ENCODE measurements at places on chromosomes 3 and 15.

DNA sequence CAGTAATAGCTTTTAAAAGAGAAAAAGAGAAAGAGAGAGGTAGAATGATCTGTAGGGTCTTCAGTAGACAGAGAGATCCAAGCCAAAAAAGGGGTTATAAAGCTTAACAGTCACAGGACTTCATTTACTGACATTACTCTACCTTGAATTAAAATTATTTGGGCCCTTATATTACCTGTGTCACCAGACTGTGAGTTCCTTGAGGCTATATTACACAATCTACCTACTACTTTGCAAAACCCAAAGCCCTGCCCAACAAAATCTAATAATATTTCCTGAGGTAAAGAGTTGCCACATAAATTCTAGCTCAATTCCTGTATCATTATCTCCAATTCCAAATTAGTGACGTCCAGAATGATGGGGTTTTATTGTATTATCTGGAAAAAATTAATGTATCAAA, 1.9 kb downstream of the UBR1 start:
- no peak for DNase-seq

- no peak for DNase-seq
These were observed 80.5 kb upstream of the SETMAR start for GRCh38 chr3:4222574-4223175.

- DNase-seq: no peak
These were observed 250.8 kb downstream of the RBMS3 start for GRCh38 chr3:29531644-29532043.

- DNase-seq: no peak
These were observed 38.7 kb downstream of the FAM174B start for GRCh38 chr15:92616621-92617548.

GRCh38 chr15:83225449-83225848, 17.8 kb upstream of the HDGFL3 start:
- DNase-seq: no peak

DNA sequence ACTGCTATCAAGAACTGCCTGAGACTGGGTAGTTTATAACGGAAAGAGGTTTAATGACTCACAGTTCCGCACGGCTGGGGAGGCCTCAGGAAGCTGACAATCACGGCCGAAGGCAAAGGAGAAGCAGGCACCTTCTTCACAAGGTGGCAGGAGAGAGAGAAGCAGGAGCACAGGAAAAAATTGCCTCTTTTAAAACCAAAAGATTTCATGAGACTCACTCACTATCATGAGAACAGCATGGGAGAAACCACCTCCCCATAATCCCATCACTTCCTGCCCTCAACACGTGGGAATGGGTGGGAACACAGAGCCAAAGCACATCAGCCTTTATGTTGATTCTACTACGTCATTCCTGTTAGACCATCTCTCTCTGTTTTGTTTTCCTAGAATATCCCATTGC, 650.9 kb upstream of the SEMA6D start:
- DNase-seq: no peak

DNA sequence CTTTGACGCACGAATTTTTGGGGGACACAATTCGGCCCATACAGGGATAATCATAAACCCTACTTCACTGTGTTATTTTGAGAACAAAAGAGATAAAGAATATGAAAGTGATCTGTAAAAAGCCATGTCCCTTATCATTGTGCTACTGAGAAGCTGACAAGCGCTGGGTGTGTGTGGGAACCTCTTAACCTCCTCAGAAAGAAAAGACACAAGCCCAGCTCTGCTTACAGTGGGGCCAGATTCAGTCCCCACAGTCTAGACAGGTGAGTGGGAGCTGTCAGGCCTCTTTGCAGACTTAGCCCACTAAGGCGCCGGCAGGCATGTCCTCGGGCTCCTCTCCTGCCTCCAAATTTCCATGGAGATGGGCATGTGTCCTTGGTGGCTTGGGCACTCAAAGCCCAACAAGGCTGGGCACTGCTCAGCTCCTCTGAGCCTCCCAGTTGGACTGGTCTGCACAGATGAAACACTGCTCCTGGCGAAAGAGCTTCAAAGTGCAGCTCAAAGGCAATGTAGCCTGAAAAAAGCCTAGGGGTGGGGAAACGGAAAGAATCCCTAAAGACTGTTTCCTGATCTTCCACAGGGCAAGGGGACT, 64.4 kb upstream of the ETV5 start:
- DNase-seq: no peak

GRCh38 chr15:82585072-82585471, 44.8 kb upstream of the RPS17 start:
- no peak for DNase-seq

DNA sequence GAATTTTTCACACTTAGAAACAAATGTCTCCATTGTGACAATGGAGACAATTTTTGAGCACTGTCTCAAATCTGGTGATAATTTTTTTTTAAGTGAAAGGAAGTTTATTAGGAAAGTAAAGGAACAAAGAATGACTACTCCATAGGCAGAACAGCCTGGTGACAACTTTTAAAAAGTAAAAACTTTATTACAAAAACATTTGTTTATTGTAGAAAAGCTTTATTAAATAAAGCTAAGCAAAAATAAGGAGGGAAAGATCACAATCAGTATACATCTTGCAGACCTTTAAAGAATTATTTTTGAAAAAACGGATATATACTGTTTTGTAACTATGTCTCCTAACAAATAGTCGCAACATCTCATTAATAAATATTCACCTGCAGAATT, 688 bp upstream of the OXSM start:
- no peak for DNase-seq

DNA sequence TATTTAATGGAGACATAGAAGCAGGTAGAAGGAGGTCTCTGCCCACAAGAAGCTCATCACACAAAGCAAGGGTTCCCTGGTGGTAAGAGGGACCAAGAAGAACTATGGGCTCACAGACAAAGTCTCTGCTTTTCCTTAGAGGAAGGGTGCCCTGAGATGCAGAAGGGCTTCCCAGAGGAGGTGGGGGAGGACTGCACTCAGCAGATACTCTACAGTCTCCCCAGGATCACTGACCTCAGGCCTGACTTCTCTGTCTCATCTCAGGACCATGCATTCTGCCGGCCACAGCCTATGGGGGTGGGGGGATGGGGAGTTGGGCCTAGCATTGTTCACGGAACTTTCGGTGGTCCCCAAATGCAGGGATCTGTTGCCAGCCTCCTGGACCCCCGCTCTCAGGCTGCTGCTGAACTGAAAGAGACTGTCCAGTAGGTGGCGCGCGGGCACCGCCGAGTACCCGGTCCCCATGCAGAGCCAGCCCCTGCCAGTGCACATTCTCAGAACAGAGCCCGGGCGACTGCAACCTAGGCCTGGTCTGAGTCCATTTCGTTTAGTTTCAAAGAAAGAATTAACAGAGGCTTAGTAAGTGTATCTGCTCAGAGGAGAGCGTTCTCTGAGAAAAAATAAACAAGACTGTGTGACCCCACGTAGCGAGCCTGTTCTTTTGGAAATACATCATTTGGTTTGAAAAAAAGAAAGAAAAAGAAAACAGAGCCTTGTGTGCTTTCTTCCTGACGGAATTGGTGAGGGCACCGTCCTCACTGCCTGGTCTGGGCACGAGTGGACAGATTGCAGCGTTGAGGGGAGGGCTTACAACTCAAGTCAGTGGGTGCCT, 74.1 kb downstream of the LRTM1 start:
- DNase-seq: no peak

- no peak for DNase-seq
These were observed 688.1 kb downstream of the EPHA3 start for GRCh38 chr3:89795506-89795905.

GRCh38 chr15:27535445-27536129, 563.5 kb downstream of the OCA2 start:
- no peak for DNase-seq

- DNase-seq: no peak
These were observed 277.9 kb upstream of the RARB start for GRCh38 chr3:25150199-25150598.

DNA sequence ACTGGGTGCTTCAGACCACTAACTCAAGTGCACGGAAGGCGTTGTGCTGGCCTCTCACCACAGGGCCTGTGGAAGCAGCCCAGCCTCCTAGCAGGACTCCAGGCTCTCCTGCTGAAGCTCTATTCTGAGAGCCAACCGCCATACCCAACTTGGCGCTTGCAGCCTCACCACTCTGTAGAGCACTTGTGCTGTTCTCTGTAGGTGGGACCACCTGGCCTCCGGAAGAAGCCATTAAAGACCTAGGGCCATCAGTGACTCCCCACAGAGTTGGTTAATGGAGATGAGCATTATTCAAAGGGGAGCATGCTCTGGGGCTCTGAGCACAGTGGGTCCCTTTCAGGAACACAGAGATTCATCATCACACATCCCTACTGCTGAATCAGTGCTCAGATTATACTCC, 50.9 kb downstream of the C3orf85 start:
- DNase-seq: no peak

DNA sequence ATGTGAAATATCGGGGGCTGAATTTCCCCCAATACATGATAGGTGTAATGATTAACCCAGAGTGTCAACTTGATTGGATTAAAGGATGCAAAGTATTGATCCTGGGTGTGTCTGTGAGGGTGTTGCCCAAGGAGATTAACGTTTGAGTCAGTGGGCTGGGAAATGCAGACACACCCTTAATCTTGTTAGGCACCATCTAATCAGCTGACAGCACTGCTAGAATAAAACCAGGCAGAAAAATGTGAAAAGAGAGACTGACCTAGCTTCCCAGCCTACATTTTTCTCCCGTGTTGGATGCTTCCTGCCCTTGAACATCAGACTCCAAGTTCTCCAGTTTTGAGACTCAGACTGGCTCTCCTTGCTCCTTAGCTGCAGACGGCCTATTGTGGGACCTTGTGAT, 247.8 kb downstream of the OTOL1 start:
- no peak for DNase-seq

DNA sequence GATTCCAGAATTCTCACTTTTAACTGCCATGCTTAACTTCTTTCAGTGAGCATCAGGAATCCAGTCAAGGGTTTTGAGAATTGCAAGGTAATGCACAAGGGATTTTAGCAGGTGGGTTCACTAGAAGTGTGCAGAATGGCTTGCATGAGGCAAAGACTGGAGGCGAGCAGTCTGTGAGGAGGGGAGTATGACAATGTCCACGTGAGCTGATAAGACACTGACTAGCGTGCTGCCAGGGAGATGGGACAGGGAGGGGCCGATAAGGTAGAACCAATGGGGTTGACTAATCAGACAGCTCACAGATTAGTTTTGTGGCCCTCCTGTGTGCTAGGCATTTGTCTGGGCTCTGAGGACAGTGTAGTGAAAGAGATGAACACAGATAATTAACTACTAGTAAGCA, 102.0 kb upstream of the DAZL start:
- no peak for DNase-seq

GRCh38 chr3:188125076-188125475, 28.9 kb upstream of the LPP start:
- DNase-seq: no peak

- DNase-seq: no peak
These were observed 6.9 kb downstream of the PLA2G4D start for GRCh38 chr15:42087460-42087859.

GRCh38 chr3:5011555-5012256, 32.5 kb downstream of the BHLHE40 start:
- DNase-seq: no peak

DNA sequence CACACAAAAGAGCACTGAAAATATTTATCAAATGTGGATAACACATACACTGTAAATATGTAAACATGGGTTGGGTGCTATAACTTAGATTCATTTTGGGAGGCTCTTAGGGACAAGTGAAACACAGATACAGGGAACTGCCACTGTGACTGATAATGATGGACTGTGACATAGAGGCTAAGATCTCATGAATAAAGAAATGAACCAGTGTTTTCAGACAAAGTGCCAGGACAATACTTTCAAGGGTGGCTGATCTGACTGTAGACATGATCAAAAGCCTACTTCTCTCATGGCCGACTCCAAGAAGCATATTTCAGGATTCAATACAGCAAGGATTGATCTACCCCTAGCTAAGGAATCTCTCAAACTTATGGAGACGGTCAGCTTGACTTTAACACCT, 353.8 kb downstream of the FGF12 start:
- no peak for DNase-seq

DNA sequence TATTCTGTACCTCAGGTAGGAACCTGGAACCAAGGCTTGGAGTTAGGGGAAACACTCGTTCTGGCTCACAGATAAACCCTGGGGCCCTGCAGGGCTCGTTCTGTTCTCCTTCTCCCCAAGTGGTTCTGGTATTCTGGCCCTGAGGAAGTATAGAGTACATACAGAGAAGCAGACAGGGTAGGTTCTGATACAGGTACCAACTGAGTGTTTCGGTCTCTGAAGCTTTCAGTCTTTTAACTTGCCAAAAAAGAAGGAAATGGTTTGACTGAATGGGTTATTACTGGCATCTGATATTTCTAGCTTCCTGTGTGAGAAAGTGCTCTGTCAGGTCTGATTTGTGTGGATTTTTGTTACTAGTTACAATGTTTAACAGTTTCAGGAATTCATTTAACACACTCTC, 67.3 kb downstream of the UBE2E2 start:
- no peak for DNase-seq

DNA sequence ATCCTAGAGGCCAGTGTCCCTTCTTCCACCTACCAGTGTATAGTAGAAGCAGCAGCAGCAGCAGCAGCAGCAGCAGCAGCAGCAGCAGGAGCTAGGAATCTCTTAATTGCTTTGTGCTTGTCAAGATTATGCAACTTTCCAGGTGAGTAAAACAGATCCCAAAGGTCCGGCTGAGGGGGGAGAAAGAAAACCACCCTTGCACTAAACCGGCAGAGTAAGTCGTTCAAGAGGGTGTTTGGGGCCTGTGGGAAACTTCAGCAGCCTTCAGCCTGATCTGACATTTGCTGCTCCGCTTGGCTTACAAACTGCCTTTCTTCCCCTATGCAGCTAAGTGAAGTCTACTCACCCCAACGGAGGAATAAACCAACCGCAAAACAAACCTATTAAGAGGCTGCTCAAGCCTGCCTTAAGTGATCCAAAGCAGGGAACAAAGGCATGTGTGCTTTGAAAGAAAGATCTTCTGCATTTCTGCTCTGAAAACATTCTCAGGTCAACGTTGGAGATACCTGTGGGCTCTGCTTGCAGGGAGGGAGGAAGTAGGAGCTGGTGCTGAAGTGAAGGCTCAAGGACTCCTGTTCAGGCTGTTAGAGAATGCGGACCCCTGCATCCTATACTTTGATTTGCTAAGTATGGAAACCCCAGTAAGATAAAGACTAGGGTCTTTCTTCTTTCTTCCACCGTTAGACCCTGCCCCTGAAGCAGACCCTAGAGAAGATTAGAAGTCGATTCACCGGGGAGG, 35.7 kb upstream of the DLG1 start:
- no peak for DNase-seq

GRCh38 chr3:71702131-71703024, 22.8 kb downstream of the EIF4E3 start:
- DNase-seq: no peak

DNA sequence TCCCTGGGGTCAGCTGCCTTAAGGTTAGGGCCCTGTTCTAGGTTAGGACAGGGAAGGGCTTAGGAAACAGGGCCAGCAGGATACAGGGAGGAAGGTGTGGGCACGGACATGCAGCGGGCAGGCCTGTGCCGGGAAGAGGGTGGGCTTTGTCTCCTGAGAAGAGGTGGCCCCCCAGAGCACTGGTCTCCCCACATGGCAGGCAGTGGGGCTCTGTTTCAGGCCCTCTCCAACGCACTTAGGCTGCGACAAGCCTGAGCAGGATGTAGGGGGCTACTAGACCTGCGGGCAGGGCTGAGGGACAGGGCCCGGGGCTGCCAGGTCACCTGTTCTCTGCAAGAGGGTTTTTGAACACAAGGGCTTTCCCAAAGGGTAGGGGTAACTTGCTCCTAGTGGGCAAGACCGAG, 33.5 kb downstream of the KLF13 start:
- no peak for DNase-seq

- peak; percentile 63 for DNase-seq
These were observed 7.4 kb upstream of the PSMD6 start for GRCh38 chr3:64030741-64031140.

Measured in activated T-helper 1 cell treated with anti-CD3 and anti-CD28 coated beads, Interleukin-2, amount 50 U/mL, for 16 hours (primary cell).